ENCODE measurements at places on chromosomes 12 and 14.

DNA sequence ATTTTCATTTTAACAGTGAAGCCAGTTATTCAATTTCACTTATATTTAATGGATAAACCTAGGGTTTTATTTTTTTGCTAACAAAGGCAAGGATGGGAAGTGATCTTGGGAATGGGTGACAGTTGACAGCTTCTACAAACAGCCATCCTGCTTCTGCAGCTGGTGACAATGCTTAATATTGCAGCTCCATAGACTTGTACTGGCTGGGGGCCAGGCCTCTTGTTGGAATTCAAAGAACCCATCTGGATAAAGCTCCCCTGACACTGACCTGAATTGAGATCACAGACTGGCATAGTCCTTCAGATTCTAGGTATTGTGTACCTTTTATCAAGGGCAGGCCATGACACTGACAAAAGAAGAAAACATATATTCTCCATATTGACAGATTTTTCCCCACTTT lies 664.6 kb upstream of the FOXG1 start:
- no peak for DNase-seq

DNA sequence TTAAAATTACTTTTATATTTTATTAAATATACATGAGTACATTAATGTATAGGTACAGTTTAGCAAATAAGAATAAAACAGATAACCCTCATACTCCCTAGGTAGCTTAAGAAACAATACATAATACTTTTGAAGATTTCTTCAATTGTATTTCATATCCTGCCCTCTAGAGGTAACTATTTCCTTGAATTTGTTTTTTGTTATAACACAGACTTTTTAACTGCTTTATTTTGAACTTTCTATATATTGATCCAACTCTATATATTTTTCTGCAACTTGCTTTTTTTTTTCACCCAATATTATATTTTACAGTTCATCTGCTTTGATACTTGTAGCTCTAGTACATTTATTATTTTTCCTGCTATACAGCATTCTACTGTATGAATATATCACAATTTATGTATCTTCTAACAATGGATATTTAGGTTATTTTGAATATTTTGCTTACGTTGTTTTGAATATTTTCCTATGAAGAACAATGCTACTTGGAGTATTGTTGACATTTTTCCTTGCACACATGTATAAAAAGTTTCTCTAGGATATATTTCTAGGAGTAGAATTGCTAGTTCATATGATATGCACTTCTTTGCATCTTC lies 72.8 kb upstream of the ABCD2 start:
- DNase-seq: no peak

DNA sequence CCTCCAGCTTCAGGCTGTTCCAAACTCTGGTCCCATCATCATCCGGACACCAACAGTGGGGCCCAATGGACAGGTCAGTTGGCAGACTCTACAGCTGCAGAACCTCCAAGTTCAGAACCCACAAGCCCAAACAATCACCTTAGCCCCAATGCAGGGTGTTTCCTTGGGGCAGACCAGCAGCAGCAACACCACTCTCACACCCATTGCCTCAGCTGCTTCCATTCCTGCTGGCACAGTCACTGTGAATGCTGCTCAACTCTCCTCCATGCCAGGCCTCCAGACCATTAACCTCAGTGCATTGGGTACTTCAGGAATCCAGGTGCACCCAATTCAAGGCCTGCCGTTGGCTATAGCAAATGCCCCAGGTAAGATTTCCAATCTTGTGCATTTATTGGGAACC lies 3.3 kb downstream of the SP1 start:
- DNase-seq: no peak

DNA sequence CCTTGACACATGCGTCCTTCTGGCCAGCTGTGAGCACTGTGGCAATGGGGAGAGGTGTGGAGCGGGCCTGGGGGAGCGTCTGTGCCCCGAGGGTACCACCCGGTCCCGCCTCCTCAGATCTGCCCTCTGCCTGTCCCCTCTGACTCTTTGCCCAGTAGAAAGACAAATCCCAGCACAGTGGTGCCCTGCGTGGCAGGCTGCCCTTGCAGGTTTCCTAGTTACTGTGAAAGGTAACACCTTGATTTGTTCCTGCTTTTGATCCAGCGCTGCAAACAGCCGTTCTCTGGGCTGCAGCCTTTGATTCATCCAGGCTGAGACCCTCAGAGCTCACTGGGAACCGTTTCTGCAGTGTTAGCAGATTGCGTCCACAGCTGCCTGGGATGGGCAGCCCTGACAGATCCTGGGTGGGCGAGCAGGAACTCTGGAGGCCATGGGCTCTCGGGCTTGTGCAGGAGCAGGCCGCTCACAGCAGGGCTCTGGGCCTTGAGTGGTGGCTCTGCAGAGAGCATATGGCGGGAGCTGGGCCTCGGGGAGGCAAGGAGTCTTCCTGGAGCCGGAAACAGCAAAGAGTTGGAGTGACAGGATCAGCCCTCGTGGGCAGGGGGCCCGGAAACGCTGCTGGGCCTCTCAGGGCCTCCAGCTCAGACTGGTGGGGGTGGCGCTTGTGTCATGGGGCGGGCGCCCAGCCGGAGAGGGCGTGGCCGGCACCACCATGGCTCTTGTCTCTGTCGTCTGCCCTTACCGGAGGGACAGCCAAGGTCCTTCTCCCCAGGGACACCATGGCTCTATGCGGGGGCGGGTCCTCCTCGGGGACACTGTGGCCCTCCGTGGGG lies 16.6 kb downstream of the FBRSL1 start:
- DNase-seq: no peak

- no peak for DNase-seq
These were observed 91.0 kb upstream of the EEA1 start for GRCh38 chr12:93019975-93020630.

GRCh38 chr12:84553331-84554117 lies 359.1 kb downstream of the SLC6A15 start:
- DNase-seq: no peak

DNA sequence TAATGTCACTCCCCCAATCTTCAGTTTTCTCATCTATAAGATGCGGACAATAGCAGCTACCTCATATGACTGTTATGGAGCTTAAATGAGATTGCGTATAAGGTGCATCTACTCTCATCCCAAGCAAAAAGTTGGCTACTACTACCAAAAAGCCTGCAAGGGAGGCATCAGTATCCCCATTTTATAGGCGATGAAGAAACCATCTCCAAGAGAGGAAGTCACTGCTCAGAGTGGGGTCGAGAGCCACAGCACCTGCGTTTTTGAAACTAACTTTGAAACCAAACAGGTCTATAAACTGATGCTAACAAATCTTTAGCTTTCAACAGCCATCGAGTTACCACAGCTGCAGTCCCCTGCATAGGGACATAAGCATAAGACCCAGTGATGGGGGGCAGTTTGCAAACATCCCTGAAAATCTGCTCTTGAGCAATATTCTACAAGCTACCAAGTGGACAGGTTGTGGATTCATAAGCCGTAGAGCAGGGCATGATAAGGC lies 3.5 kb downstream of the GCN1 start:
- DNase-seq: no peak

- DNase-seq: no peak
These were observed 6.1 kb downstream of the KMT2D start for GRCh38 chr12:49054524-49054923.

GRCh38 chr14:44782775-44783238 lies 178.9 kb downstream of the KLHL28 start:
- DNase-seq: no peak

- DNase-seq: no peak
These were observed 629 bp downstream of the PRDM4 start for GRCh38 chr12:107760207-107760808.

DNA sequence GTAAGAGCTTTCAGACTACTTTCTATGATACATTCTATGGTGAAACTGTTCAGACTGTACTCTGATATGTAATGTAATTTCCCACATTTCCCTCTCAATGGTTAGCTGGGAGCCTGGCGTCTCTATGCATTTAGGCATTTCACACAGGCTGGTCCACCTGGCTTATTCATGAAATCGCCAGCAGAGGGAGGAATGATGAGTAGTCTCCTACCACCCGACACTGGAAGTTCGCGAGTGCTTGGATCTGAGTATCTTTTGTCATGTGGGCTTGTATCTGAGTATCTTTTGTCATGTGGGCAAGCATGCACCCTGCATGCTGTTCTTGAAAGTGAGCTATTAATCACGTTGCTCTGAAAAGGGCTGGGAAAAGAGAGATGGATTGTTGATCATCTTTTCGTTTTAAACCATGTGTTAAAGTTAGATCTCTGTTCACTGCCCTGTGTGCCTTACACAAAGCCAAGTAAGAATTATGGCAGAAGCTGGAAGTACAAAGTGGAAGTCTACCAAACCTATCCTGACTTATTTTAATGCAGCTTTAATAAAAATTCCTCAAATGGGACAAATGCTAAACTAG lies 235.0 kb downstream of the ATP23 start:
- DNase-seq: no peak

- no peak for DNase-seq
These were observed 21.6 kb downstream of the ATF7 start for GRCh38 chr12:53604581-53604980.

GRCh38 chr12:30955214-30955613 lies 28.7 kb downstream of the TSPAN11 start:
- no peak for DNase-seq

DNA sequence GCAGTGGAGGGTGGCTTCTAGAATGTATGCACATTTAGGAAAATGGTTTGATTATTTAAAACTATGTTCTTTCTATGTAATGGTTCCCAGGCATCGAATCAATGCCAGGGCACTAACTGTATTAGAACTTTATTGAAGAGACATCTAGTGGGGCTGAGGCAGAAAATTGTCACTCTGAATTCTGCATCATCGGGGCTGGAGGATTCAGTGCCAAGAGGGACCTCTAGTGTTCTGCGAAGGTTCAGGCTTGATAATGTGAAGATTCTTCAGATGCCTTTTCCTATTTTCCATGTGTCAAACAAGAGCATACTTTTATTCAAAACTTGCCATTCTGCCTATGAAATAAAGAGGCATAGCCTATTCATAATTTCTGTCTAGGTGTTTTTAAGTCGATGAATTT lies 146.3 kb downstream of the CAND1 start:
- DNase-seq: no peak

DNA sequence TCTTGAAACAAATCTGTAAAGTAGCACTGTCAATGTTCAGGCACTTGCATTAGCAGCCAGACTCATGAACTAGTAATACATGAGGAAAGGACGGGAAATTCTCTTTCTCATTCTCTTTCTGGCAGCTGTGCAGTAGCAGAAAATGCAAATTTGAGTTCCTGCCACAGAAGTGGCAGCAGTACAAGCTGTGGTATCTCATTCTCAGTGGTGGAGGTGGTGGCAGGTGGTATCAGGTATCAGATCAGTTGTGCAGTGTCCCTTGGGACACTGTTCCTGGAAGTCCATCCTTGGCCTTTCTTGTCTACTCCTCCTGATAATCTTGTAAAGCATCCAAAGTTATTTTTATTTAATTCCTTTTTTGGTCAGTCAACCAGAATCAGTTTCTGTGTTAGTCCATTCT lies 103.0 kb downstream of the C12orf42 start:
- no peak for DNase-seq

DNA sequence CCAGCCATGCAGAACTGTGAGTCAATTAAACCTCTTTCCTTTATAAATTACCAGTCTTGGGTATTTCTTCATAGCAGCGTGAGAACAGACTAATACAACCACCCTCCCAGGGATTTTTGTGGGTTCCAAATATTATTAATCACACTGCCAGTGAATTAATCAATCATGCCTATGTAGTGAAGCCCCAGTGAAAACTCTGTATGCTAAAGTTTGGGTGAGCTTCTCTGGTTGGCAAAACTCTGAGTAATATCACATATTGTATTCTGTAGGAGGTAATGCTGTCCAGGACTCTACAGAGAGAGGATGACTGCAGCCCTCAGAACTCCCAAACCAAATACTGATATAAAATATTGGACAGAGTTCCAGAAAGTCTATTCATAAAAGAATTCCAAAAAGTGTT lies 216.9 kb downstream of the RPAP3 start:
- no peak for DNase-seq

- DNase-seq: no peak
These were observed 9.0 kb upstream of the COL2A1 start for GRCh38 chr12:48013287-48013686.

- no peak for DNase-seq
These were observed 215.4 kb downstream of the PELI2 start for GRCh38 chr14:56333359-56334292.

DNA sequence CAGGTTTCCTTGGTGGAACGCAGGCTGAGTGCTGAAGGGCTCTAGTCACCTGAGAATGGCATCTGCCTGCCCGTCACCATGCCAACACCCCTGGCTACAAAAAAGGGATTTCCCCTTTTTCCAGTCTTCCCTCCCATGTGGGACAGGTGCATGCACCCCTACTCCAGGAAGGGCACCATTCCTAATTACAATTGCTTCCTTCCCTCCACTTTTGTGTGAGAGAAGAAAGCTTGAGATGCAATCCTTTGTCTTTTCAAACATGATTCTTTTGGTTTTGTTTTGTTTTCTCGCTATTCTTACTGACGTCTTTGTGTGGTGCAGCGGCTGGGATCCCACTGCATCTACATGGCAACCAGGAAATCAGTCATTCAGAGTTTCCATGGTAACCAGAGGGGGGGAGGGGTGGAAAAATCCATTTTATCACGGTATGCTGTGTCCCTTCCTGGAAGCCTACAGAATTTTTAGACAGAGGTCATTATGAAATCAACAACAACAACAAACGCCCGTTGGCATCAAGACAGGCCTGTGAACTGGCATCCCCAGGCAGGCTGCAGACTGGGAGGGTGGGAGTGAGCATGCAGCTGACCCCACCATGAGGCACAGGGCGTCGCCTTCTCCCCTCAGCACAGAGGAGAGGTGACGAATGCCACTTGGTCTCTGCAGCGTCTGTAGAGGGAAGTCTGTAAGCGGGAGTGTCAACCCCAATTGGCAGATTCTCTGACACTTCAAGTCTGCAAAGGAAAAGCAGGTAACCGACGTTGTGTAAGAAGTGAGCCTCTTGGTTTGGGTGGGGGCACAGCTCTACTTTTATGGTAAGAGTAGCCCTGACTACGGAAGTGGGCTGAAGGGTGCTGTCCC lies 13.6 kb upstream of the GNG2 start:
- DNase-seq: no peak

- DNase-seq: no peak
These were observed 418.6 kb downstream of the NELL2 start for GRCh38 chr12:44457465-44457864.

DNA sequence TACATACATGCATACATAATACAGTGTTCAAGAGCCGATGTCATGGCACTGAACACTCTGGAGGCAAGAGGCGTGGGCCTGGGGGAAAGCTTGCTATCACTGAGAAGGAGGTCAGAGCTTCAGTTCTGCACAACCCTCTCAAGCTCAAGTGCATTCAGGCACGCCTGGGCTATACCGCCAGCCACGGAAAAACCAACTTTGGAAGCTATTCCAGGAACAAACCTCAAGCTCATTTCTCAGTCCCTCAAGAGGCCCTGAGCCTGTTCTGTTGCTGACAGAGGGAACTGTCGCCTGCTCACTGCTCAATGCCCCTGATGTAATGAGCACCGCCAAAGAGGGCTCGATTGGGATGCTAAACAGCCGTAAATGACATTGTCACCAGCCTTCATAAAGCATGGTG lies 9.2 kb downstream of the NOS1 start:
- DNase-seq: no peak

DNA sequence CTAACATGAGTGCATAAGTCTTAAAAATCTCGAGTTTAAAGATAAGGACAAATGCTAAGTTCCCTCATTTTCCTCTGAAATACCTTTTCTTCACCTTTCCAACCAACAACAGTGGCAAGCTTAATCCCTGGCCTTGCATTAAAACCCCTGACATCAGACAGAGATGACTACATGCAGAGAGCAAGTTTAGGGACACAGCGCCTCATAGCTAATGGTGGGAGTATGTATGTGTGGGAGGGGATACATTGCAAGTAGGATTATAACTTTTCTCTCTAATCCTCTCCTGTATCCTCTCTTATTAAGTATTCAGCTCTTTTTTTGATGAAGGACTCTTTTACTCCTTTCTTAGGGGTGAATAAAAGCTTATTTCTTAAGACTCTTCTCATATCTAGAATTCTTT lies 547.1 kb downstream of the CCER1 start:
- no peak for DNase-seq

Data from NCI-H1048 (cell line).